Stimulated activated CD4-positive, alpha-beta T cell treated with anti-CD3 and anti-CD28 coated beads, Interleukin-1b, Interleukin-23, amount 100 ng/mL, for 4 hours (primary cell): ENCODE measurements at places on chromosomes 1 and 21.

DNA sequence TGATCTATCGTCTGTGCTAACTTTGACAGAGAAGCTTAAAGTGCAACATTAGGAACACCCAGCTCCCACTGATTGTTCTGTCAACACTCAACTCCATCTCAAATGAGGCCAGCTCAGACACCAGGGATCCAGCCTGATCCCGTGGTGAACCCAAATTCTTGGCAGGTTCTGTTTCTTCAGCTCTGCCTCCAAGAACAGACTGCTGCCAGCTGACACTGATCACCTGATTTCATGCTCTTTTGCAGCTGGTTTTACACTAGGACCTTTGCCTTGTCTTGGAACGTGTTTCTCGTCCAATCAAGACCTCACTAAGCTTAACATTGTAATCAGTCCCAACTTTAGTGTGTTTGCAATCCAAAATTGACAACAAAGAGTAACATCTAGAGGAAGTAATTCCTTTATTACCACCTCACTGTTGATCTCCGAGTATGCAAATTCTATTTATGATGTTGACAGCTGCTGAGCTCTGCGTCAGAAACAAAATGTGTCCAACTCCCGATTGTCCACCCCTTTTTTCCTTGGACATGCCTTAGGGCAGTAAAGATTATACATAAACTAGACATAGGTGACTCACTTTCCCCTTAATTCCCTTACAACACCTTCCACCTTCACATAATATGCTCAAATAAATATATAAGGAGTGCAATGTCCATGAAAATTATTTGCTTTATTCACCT lies 1.6 kb upstream of the HYI start:
- no peak for DNase-seq

GRCh38 chr1:78240755-78241154 lies 195.0 kb downstream of the GIPC2 start:
- no peak for DNase-seq

DNA sequence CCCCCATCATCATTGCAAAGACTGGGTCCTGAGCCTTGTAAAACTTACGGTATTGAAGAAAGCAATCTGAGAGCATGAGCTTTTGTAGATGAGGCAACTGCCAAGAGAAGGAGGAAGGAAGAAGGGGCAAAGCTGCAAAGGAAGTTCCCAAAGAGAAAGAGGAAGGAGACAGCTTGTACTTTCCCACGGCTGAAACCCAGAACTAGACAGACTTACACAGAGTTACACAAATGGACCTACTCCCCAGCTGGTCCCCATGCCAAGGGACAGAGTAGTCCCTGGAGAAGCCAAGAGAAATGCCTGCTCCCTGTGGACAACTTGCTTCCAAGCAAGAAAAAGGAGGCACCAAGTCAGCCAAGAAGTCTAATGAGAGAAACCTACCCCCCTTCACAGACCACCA lies 22.6 kb downstream of the SLC5A9 start:
- DNase-seq: no peak

GRCh38 chr1:58774027-58774426 lies 9.8 kb downstream of the JUN start:
- DNase-seq: no peak

DNA sequence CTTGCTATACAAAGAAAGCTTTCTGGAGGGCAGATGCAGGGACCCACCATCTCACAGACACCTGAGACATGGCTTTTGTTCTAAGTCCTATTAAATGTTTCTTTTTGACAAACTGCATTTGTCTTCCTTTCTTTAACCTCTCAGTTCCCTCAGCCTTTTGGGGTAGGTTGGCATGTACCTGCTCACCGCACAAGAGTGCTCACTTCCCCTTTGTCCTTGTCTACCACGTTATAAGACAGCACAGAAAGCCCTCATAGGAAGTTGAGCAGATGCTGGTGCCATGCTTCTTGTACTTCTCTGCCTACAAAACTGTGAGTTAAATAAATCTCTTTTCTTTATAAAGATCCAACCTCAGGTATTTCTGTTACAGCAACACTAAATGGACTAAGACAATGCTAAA lies 31.9 kb upstream of the RGS21 start:
- DNase-seq: no peak

- DNase-seq: no peak
Measured at GRCh38 chr1:200206340-200206739, 178.8 kb downstream of the NR5A2 start.

GRCh38 chr1:55369474-55369873 lies 154.3 kb upstream of the USP24 start:
- no peak for DNase-seq

- DNase-seq: no peak
Measured at GRCh38 chr1:200886594-200886993, 8.1 kb upstream of the INAVA start.

DNA sequence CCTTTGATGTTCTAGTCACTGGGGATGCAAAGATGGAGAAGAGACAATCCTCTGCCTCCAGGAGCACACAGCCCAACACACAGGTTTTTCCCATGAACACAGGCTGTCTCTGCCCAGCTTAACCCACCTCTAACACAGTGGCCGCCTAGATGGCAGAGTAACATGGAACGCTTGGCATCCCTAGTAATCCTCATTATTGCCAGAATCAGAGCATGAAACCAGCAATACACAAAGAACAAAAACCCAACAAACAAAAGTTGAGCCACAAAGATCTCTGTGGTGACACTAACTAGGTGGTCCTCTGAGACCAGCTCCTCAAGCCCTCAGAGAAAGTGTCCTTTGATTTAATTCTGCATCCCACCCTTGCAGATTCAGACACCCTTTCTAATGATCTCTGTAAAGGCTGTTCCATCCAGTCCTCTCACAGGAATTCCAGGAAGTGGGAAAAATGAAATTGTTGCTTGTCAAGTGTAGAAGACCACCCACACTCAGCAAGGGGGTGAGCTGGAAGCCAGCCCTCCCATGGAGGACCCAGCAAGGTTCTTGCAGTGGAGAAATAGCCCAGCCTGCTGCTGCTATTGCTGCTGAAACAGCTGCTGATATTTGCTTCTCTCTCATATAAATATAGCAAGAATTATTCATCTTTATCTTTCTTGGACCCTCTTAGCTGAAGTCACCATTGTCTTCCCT lies 7.4 kb upstream of the ATP2B4 start:
- no peak for DNase-seq

- DNase-seq: no peak
Measured at GRCh38 chr1:113253187-113253586, 137.1 kb upstream of the MAGI3 start.
